Endothelial cell (in vitro differentiated cells): ENCODE measurements at places on chromosomes 1 and 21.

DNA sequence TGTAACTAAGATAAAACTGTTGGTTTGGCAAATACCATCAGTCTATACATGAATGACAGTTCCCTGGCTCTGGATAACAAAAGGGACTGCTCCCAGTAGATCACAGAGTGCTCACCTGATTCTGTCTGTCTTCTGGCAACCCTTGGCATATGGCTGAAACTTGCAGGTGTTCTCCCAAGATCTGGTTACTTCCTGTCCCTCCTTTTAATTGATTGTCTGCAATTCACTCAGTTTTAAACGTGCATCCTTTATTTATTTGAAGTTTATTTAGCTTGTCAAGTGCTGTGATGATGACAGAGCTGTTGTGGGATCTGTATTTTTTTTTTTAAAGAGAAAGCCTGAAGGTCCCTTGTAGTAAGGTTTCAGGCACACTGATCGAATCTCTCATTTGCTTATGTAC, 3.4 kb downstream of the KCNA3 start:
- DNase-seq: no peak

GRCh38 chr21:37266515-37267221, 466 bp downstream of the VPS26C start:
- peak; percentile 54 for DNase-seq

GRCh38 chr1:232579466-232579865, 50.5 kb downstream of the SIPA1L2 start:
- no peak for DNase-seq

- no peak for DNase-seq
Measured at GRCh38 chr1:9279172-9279840, 13.4 kb upstream of the SPSB1 start.

GRCh38 chr1:223242382-223242955, 99.4 kb upstream of the TLR5 start:
- no peak for DNase-seq
